ENCODE measurements at places on chromosomes 2 and 18.
A peak's percentile ranks its signal among the peaks of the same experiment; 100 is the strongest.

DNA sequence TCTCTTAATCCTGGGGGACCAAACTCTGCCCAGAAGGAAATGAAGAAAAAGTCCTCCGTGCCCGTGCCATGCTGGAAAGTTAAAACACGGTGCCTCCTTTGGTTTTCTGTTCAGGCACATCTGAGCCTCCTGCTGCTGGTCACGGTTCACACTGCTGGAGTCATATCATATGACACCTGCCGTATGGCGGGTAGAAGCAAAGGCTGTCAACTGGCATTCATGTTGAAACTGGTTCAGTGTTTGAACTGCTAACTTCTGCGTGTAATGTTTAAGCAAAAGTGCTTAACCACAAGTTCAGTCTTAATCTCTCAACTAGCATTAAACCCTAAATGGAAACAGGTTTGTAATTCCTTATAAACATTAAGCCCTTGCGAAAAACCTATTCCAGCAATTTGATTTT lies 3.1 kb downstream of the STK39 start:
- DNase-seq, result no peak

DNA sequence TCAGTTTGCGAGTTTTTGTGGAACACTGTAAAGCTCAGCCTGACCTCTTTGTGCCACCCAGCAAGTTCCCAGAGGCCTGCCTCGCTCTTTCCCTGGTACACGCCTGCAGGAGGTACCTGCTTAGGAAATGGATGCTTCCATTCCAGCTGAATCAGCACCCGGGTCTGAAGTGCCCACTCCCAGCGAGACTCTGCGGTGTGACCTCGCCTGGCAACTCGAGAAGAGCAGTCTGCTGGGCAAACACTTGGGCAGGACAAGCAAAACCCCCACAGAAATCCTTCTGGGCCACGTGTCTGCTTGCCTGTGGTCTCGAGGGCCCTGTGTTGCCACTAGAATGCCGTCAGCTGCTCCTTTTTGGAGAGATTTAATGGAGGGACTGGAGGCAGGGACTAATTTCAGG lies 127.6 kb downstream of the MAPK4 start:
- DNase-seq, result no peak

DNA sequence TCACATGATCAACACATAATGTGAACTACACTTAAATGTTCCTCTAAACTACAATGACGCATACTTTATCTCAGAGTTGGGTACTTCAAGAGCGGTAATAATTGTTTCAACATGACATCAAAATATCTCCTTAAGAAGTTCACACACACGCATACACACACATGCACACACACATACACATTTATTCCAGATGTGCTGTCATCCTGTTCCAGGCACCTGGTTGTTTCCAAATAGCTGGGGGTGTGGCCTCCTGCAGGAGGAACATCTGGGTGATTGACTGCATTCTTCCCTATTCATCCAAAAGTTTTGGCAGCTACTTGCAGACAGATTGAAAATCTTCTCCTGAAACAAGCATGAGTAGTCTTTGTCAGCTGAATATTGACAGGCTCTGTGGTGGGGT lies 37.9 kb upstream of the PIK3C3 start:
- DNase-seq, result no peak

DNA sequence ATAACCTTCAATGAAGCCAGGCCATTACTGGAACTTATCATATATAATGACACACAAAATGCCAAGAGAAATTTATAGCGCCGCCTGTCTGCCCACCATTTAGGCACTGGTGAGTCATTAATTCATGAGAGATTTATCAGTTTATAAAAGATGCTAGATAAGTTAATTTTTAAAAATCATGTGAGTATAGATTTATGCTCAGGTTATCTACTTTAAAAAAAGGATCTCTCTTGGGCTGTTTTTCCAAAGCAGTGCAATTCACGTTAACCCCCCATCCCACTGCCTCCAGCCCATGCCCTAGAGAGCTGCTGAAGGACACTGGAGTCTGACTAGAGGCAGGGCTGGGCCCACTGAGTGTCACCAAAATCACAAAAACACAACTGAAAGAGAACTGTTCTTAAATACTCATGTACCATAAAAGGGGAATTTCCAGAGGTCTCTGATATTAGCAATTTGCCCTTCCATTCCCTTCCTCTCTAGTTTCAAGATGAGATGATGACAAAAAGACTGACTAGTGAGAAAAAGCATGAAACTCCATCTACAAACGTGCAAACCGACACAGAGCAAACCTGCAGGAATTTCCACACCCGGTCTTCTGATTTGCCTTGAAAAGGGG lies 160.8 kb downstream of the BCL2 start:
- DNase-seq, result no peak

DNA sequence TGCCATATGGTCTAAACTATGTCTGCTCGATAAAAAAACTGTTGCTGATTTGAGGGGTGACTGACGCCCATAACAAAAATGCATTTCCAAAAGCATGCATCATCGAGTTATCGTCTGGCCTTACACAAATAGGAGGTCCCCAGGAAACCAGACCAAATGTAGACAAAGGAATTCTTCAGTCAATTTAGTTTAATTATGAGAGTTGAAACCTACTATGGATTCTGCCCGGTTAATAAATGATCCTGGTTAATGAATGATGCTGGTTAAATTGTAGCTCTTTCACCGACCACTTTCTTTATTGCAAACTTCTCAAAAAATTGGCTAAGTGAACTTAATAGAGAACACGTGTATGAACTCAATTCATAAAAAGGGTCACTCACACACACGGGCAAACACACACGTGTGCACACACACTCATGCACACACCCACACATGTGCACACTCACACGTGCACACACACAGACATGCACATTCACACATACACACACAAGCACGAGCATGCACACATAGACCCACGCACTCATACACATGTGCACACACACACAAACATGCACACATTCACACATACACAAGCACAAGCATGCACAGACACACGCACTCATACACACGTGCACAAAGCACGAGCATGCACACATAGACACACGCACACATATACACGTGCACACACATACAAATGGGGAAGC lies 59.0 kb upstream of the SALL3 start:
- no peak for DNase-seq

DNA sequence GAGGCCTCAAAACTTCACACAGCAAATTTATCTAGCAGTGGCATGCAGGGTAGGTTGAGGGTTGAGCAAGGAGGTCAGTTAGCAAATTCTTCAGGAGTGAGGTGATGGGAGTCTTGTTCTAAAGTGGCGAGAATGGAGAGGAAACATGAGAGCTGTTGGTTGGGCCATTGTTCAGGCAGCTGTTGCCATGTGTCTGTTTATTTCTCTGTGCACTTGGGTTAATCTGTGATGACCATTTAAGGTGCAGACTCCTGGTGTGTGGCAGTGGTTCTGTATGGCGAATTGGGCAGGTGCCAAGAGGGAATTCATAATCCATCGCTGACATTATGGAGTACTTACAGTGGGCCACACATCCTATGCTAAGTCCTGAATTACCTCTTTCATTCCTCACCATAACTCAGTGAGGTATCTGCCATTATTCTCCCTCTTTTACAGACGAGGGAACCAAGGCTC lies 30.4 kb downstream of the TMEM178A start:
- DNase-seq, result no peak

DNA sequence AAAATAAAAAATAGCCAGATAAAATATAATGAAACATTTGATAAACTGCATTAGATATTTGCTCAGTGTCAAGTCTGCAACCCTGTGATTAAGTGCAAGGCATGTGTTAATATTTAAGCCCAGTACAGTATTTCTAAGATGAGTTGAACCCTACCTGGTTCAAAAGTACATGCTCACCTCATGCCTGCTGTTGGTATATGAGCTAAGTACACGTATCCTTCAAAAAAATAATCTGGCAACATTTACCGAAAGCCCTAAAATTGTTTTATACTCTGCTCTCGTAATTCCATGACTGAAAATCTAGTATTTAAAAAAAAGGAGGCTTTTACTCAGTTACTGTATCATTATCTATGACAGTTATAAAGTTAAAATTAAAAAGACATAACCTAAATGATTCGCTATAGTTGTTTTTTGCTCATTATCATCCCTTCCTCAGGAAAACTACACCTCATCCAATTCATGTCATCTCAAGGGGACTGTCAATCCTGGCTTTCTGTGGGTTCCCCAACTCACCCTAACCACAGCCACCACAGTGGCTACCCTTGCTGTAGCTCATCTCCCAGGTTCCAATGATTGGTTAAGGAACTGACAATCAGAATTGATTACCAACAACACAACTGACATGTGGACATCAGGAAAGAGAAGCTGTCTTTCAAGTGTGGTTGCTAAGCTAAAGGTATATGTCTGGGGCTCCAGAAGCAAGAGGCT lies 10.6 kb downstream of the TLK1 start:
- no peak for DNase-seq

- DNase-seq, result no peak
Measured at GRCh38 chr2:1804865-1805264, 60.5 kb upstream of the PXDN start.

DNA sequence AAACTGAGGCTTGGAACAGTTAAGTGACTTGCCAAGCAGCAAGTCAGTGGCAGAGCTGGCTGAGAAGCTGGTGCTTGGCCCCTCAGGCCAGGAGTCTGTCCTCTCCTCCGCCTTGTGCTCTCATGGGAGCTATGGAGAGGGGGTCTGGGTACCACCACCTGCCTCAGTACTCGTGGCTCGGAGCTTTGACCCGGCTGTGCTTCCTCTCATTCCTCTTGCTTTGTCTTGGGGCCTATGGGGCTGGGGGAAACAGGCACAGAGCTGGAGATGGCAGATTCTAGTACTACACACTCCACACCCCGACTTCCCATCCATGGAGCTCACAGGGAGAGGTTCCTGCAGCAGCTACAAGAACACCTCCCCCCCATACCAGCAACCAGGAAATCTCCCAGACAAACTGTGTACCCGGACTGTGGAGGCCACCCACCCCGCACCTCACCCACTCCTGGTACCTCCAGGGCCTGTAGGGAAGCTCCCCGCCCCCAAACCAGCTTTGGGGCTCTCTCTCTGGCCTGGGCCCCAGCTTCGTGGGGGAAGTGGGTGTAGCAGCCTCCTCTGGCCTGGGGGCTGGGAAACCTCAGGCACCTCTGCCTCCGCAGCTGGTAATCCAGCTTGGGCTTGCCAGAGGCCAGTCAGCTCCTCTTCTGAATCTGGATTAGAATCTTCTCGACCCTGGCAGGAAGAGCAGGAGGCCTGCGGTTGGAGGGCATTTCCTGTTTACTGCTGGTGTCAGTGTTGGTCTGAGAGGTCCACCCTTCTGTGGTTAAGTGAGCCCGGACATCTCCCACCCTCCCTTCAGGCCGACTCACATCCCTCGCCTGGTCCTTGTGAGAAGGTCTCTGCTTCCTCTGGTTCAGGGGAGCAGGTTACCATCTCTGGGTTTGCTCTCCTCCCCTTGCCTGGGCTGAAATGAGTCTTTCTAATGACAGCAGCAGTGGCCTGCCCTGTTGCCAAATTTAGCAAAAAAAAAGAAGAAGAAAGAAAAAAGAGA lies 22.3 kb upstream of the RHOB start:
- peak; percentile 65 for DNase-seq

- no peak for DNase-seq
Measured at GRCh38 chr2:209391776-209392401, 32.0 kb upstream of the MAP2 start.

DNA sequence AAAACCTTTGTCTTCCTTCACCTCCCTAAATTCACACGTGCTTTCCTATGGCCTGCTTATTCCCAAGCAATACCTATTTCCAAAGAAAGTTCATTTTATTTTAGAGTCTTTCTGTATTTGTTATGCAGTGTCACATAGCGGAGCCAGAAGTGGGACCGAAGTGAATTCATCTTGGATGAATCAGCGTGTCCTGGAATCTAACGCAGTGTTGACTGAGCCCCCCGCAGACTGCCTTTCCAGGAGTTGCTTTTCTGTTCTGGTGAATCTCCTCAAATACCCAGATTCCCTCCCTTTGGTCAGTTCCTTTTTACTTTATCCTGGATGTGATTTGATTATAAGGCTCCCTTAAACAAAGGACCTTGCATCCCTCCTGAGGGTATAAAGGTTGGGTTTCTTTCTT lies 10.8 kb downstream of the ALPP start:
- DNase-seq, result no peak

DNA sequence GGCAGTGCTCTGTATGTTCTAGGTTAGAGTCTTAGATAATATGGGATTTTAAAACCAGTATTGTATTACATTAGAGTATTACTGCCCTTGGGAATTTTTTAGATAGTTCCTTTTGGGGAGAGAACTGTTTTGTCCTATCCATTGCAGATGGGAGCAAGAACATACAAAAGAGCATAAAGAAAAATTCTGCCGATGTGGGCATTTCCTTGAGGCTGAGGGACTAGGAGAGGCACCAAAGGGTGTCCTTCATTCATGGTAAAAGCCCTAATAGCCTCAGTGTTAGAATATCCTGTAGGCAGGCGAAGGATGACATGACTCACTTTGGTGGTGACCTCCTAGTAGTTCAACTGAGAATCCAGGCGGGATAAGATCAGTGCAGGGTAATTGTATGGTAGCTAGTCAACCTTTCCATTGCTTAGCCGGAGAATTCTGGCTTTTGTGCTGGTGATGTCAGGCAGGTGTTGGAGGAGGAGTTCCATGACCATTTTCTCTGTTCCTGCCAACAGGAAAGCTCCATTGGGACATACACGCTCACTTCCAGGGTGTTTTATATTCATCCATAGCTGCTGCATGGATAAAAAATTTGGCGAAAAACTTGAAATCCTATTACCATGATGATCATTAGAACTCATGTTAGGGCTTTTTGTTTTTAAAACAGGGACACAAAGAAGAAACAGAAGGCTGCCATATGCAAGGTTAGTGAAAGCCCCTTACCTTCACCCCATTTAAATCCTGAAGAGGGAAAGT lies 28.1 kb downstream of the EPAS1 start:
- no peak for DNase-seq

DNA sequence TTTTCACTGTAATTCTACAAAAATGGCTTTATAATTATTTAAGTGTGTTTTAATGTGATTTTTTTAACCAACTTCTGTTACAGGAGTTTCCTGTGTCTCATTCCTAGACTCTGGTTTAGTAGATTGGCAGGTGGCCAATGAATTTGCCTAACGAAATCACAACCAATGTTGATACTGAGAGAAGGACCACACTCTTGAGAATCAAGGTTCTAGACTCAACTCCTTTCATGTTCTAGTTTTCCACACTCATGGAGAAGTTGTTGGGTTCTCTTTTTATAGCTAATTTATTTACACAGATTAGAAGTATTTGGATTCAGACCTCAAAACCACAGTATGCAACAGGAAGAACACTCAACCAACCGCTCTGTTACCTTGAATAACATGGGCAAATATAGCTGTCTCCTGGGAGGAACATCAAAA lies 22.6 kb upstream of the USP34 start:
- DNase-seq, result no peak

- DNase-seq, result no peak
Measured at GRCh38 chr2:239953418-239954061, 71.6 kb downstream of the NDUFA10 start.

GRCh38 chr2:230987137-230988020 lies 8.5 kb upstream of the SPATA3 start:
- peak; percentile 73 for DNase-seq

Measured in substantia nigra (tissue), 51 donors.